Stimulated activated CD4-positive, alpha-beta T cell treated with anti-CD3 and anti-CD28 coated beads, Interleukin-4, amount 100 ng/mL, for 4 hours (primary cell): ENCODE measurements at places on chromosomes 12 and 14.

- DNase-seq, result no peak
These were observed 4.5 kb upstream of the LTBP2 start for GRCh38 chr14:74616507-74616906.

GRCh38 chr14:48890333-48890732 is 695.8 kb downstream of the RPS29 start:
- no peak for DNase-seq

GRCh38 chr14:24196071-24197055 is 1.1 kb upstream of the TM9SF1 start:
- DNase-seq, result no peak

DNA sequence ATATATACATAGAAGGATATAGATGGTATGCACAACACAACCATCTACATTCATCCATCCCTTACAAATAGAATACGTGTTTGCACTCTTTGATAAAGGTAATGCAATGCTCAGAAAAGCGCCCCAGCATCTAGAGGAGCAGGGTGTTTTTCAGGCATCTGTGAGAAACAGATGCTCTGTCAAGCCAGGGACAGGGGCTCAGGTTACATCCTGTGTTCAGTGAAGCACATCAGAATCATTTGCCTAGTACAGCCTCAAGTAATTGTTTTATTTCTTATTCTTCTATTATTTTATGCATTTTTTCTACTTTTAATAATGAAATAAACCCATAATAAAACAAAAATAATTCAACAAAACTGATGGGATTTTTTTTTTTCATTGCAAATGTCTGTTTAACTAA is 50.5 kb upstream of the HIF1A start:
- DNase-seq, result no peak

DNA sequence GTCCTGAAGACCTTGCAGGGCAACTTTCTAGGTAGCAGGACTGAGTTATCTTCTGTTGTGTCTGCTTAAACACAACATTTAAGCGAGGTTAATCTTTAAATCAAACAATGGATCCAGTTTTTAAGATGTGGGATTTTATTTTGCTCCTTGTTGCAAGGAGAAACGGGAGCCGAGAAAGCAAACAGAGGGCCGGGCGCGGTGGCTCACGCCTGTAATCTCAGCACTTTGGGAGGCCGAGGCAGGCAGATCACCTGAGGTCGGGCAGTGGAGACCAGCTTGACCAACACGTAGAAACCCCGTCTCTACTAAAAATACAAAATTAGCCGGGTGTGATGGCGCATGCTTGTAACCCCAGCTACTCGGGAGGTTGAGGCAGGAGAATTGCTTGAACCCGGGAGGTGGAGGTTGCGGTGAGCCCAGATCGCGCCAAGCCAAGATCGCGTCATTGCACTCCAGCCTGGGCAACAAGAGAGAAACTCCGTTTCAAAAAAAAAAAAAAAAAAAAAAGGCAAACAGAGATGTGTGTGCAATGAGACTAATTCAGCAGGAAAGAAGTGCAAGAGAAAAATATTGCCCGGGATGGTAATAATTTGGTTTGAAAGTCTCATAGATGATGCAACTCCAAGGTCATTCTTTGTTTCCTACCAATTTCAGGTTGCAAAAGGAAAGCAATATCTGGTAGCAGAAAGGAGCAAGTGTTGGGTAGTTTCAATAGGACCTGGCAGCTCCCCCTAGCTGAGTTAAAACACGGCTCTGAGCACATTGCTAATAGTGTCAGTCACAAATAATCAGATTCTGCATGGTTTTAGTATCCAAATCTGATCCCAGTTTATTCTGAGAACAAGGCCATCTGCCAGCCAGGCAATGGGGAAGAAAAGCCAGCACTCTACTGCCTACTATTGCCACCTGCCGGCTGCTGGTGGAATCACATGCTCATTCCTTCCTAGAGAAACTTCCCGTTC is 141.4 kb downstream of the PPM1H start:
- DNase-seq, result peak; percentile 72

- DNase-seq, result no peak
These were observed 113.9 kb upstream of the MYL2 start for GRCh38 chr12:111034083-111034885.

- no peak for DNase-seq
These were observed 243.0 kb upstream of the PDE3A start for GRCh38 chr12:20125276-20125798.

GRCh38 chr12:124371970-124372555 is 77.2 kb downstream of the RFLNA start:
- DNase-seq, result no peak

DNA sequence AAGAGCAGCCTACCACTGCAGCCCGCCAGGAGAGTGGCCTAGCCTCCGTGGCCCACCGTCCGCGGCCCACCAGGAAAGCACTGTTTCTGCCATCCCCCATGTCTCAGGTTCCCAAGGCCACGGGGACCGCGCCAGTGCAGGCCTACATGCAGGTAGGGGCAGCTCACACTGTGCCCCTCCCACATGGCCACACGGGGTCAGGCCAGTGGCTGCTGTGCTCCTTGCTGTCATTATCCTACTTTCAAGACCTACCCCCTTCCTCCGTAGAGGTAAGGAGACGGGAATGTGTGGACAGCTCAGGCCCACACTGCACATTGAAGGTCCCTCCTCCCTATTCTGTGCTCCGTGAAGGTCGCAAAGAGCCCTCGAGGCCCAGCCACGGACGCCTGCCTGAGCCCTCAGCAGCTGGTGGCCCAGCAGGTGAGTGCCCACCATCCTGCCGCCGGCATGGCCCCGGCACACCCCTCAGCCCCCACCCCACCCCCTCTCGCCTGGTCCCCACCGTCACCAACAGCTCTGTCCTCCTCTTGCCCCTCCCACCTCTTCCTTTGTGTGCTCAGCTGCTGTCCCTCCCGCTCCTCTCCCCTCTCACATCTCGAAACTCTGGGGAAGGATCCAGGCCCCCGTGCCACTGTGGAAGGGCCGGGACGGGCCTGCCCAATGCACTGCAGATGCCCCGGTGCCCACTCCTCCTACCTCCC is 10.0 kb downstream of the DDX51 start:
- no peak for DNase-seq

- DNase-seq, result no peak
These were observed 300 bp upstream of the CCND2 start for GRCh38 chr12:4273273-4273651.

- DNase-seq, result no peak
These were observed 25.9 kb upstream of the GTF2A1 start for GRCh38 chr14:81246461-81247270.

DNA sequence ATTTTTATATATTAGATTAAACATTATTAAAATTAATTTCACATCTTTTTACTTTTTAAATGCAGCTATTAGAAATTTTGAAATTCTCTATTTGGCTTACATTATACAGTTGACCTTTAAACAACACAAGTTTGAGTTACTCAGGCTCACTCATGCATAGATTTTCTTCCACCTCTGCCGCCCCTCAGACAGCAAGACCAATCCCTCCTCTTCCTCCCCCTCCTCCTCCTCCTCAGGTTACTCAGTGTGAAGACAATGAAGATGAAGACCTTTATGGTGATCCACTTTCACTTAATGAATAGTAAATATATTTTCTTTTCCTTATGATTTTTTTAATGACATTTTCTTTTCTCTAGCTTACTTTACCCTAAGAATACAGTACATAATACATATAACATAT is 136.2 kb downstream of the LLPH start:
- DNase-seq, result no peak

DNA sequence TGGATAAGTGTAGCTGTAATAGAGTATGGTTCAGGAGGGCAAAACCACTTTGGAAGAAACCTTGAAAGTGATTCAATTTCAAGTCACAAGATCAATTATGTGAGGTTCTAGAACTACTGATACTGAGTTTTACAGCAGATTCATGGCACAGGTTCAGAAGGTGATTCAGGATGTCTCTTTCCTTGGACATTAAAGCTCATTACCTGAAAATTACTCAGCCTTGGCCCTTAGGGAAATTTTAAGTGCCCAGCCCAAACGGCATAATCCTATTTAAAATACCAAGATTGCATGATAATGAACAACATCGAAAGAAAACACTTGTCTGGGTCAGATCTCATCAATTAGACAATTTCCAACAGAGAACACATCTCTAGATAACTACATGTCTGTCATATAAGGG is 70.2 kb upstream of the SLC38A2 start:
- DNase-seq, result no peak

- DNase-seq, result no peak
These were observed 483.7 kb downstream of the MDGA2 start for GRCh38 chr14:47191700-47192099.

GRCh38 chr14:59520224-59520623 is 35.9 kb downstream of the JKAMP start:
- DNase-seq, result no peak

DNA sequence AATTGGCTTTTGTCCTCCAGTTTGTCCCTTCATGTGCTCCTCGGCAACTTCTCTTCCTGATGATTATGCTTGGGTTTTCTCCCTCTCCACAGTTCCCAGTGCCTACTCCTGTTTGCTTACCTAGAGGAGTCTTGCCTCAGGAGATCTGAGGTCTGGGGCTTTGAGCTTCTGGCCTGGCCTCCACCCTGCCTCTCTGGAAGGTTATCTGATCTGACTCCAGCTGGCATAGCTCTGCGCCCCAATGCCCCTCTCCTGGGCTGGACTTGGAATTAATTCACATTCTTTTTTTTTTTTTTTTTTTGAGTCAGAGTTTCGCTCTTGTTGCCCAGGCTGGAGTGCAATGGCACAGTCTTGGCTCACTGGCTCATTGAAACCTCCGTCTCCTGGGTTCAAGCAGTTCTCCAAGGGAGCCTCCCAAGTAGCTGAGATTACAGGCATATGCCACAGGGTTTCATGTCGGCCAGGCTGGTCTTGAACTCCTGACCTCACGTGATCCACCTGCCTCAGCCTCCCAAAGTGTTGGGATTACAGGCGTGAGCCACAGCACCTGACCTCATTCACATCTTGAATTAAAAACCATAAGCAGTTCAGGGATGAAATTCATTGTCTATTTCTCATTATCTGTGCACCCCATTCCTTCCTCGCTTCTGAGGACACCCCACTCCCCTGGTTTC is 33.5 kb downstream of the CFL2 start:
- DNase-seq, result no peak

DNA sequence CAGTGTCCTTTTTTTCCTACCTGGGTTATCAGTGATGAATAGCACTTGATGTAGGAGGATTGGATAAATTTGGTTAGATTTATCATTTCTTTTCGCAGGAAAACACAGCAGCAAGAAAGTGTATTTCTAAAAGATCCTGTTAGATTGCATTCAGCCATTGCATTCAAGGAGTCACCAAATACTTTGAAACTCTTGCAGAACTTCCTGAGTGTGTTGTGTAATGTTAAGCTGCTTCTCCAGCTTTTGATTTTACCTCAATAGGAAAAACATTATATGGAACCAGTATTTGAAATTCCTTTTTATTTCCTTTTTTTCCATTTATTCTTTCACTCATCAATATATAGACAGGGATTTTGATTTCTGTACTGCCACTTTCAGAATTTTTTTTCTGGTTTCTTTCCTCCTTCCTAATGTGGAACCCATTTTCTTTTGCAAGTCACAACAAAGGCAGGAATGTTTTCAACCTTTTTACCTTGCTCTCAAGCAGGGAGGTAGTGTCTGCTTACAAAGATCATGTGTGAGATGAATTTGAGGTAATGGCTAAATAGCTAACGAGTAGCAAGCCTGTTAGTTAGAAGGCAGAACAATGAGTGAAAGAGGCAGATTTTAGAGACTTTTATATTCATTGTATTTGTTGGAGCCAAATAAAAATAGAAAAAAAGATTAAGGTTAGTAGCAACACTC is 56.2 kb downstream of the PPHLN1 start:
- DNase-seq, result no peak

DNA sequence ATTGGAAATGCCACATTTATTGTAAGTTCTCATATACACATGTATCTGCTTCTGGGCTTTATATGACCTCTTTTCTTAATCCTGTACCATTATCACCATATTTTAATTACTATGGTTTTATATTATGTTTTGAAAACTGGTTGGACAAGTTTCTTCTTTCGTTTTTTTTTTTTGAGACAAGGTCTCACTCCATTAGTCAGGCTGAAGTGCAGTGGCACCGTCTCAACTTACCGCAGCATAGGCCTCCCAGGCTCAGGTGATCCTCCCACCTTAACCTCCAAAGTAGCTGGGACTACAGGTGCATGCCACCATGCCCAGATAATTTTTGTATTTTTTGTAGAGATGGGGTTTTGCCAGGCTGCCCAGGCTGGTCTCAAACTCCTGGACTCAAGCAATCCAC is 44.6 kb downstream of the GALNT4 start:
- no peak for DNase-seq

DNA sequence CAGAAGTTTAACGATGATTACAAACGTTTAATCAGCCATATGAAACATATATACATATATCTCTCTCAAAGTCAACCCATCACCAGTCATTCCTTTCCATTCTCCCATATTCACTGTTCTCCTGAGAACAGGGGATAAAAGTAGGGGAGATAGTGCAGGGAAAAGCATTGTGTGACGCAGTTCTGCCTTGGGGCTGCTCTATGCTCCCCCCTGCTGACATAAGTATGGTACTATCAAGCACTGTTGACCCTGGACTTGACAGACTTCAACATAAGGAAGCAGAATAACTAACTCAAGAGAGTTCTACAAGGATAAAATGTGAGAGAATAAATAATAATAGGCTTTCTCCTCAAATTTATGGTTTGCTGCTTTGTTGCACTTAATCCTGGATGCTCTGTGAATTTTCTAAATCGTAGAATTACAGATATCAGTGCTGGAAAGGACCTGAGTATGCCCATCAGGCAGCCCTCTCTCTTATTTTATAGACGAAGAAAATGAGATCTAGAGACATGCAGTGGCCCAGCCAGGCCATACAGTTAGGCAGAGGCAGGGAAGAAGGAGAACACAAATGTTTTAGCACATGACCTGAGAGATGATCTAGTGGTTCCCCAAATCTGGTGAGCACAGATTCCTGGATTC is 87.2 kb downstream of the SCN8A start:
- DNase-seq, result peak; percentile 1

GRCh38 chr12:52615208-52615868 is 3.0 kb downstream of the KRT73 start:
- no peak for DNase-seq

- DNase-seq, result no peak
These were observed 5.7 kb downstream of the MIPOL1 start for GRCh38 chr14:37203423-37203822.

DNA sequence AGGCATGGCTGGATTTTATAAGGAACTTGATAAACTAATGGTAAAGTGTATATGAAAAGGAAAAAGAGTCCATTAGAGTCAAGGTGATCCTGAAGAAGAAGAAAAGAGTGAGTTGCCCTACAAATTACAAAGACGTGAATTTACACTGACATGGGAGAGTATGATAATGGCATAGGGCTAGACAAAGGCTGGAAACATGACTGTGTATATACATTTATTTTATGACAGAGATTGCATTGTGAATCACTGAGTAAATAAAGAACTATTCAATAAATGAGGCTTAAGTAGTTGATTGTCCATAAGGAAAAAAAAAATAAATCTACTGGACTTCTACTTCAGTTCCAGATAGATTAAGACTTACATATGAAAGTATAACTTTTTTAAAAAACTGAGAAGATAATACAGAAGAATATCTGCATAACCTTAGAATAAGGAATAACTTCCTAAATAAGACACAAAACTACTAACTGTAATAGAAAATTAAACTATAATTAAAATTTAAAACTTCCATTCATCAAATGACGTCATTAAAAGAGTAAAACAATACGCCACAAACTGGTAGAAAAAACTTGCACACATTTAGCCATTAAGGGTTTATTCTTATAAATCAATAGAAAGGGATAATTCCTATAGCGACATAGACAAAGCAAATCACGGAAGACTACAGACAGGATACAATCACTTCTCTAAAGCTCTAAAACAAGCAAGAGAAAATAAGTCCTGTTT is 278.5 kb downstream of the NOVA1 start:
- no peak for DNase-seq

- no peak for DNase-seq
These were observed 671.3 kb upstream of the TBX3 start for GRCh38 chr12:115355301-115355700.

- DNase-seq, result no peak
These were observed 268.9 kb upstream of the ATP2B1 start for GRCh38 chr12:89977405-89978085.
